Thymus (tissue), 14 donors: ENCODE measurements at places on chromosomes 2 and 18.

DNA sequence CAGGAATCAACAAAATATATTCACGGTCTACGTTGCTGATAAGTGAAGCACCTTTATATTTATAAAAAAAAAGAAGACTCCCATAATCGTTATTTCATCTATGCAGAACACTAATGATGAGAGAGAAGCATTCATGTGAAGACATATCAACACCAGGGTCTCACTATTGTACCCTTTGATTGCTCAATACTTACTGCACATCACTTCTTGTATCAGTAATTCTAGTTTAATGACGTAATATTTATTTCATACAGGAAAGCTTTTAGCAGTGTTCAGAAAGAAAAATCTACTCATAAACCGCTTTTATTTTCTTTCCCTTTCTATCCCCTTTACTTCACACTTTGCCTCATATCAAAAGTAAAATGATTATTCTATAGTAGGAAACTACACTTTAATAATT is 30.7 kb downstream of the CCDC141 start:
- no peak for DNase-seq

DNA sequence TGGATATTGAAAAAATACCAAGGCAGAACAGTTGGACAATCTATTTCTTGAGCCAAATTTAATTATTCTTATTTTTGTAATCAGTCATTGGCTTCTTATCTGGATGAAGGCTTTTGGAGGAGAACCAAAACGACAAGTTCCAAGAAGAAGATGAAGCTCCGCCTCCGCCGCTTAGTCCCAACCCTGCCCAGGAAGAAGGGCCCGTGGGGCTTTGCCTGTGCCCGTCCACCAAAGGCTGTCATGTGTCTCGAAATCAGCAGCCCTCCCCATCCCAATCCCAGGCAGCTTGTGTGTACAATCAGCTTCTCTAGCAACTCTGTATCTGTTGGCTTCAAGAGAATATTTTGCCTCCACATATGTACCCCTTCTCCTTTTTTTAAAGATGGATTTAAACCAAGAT is 24.6 kb downstream of the PTRHD1 start:
- DNase-seq = no peak

GRCh38 chr18:48100165-48100575 is 169.7 kb upstream of the SMAD2 start:
- DNase-seq = no peak

DNA sequence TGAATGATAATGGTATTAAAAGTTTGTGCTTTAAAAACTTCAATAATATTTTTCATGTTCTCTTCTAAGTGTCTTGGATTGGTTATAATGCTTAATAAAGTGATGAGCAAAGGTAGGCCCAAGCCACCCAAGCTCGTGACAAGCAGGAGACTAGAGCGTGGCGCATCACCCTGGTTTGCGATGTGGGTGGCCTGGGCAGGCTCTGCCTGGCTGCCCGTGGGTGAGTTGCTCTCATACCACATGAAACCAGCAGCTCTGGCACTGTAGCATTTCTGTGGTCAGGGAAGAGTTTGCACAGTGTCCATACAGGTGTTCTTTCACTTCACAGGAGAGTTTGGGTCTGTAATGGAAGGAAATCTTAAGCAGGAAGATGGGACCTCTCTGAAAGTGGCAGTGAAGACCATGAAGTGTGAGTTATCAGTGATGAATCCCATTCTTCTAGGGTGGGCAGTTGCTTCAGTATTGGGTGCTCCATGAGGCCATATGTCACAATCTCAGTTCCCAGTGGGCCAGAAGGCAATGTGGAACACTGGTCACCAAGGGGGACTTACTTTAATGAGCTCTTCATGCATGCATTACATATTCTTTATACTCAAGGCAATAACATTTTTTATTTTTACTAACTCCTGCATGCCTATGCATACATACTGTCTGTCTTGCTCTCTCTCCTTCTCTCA is 51.4 kb upstream of the TMEM87B start:
- DNase-seq = no peak

DNA sequence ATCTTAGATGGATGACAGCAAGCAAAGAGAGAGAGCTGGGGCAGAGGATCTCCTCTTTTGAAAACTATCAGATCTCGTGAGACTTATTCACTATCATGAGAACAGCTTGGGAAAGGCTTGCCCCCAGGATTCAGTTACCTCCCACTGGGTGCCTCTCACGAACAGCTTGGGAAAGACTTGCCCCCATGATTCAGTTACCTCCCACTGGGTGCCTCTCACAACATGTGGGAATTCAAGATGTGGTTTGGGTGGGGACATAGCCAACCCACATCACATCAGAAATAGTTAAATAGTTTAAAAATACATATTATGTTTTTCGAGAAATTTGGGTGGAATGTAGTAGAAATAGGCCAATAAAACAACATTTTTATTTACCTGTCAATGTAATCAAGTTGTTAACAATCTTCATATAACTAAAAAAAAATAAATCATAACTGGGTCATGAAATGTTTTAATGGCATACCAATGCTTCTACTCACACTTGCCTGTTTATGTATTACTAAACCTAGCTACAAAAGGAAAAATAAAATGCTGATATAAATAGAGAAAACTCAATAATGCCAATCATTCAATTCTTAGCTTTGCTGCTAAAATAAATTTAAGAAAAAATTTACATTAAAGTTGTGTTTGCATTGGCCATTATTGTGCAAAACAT is 608.9 kb downstream of the SUCLG1 start:
- DNase-seq = no peak

DNA sequence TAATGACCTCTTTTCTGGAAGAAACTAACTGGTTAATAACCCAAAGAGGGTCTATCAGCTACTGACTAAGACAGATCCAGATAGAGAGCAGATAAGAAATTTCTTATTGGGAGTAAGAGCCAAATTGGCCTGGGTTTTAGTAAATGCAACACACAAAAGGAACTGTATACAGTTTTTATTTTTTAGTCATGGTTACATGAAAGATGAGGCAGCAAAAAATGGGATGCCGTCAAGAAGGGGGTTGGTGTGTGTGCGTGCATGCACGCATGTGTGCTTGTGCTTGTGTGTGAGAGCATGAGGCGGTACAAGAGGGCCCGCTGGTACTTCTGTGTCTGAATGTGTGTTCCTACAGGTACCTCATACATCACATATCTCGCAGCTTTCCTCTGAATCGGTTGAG is 466.2 kb upstream of the HNRNPA3 start:
- DNase-seq = no peak

DNA sequence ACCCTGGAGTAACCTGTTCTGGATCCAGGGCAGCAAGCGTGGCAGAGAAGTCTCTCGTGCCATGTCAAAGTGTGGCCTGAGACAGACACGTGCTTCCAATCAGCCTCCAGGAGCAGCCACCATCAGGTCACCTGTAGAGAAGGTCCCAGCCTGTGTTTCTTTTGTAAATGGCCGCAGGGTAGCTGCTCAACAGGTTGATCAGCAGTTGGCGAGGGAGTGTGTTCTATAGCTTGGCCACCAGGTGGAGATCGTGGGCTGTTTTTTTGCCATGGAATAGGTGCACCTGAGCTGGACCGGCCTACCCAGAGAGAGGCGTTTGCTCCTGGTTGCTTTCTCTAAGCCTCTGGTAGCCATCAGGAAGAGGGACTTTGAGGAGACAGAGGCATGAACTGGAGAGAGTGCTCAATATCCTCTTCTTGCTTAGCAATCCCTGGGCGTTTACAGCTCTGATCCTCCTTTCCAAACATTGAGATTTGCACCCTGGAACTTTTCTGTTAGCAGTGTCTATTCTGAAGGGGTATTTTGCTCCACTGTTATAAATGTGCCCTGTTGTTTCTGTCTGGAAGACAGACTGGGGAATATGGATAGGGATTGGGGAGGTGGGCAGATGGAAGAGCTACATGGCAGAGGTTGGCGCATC is 34.2 kb upstream of the EN1 start:
- peak; percentile 32 for DNase-seq

GRCh38 chr2:102427249-102427648 is 4.3 kb downstream of the IL18RAP start:
- DNase-seq = no peak

DNA sequence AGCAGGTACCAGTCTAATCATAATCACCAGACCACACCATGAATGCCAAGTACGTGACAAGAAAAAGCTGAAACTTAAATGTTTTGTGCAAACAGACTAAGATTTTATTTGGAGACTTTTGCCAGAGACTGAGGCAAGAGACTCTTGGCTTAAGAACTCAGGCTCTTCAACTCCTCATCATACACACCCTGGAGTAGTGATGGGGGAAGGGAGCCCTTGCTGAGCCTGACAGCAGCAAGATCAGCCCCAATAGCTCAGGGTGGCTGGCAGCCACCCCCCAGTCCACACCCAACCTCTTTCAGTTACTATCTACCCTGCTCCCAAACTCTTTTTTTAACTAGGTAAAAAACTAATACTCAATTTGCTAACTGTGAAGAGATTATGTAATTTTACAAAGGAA is 114.8 kb downstream of the CCBE1 start:
- DNase-seq = no peak

GRCh38 chr2:203559641-203560040 is 24.5 kb upstream of the RAPH1 start:
- no peak for DNase-seq
